Activated CD4-positive, alpha-beta T cell treated with anti-CD3 and anti-CD28 coated beads, Interleukin-2, amount 10 ng/mL, durations not matched to agents 7 days and 5 days (primary cell): ENCODE measurements at places on chromosomes 3 and 15.
A peak's percentile ranks its signal among the peaks of the same experiment; 100 is the strongest.

- DNase-seq: peak; percentile 86
These were observed 506 bp upstream of the ATP1B3 start for GRCh38 chr3:141875893-141876380.

DNA sequence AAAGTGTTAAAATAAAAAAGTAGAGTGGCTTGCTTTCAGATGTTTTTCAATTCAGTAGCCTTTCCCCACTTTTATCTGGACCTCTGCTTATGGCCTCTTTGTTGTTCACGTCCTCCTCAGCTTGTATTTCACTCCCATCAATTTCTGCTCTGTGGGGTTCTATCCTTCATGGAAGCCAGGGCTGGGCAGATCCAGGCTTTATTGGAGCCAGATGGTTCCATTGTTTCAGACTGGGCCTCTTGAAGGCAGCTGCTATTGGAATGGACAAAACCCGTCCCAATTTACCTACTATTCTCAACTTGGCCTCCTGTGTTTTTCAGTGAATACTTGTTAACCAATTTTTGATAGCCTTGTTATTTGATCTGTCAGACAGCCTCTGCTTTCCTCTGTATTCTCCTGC lies 10.9 kb upstream of the AADACL2 start:
- DNase-seq: no peak

GRCh38 chr3:191263365-191263764 lies 64.3 kb downstream of the OSTN start:
- DNase-seq: no peak

DNA sequence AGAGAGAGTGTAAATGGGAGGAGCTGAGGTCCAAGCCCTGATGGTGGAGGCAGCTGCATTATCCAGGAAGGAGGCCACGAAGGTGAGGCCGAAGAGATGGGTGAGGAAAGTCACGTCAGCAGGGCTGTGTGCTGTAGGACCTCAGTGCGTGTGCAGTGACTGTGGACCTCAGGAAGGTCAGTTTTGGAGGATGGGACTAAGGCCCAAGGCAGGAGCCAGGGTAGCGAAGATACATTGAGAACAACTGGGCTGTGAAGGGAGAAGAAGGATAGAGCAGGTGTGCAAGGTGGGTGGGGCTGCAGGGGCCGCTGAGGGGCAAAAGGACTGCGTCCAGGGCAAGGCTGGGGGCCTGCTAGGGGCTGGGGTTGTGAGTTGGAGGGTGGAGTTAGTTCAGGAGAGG lies 4.9 kb downstream of the KLHL40 start:
- DNase-seq: no peak
